ENCODE measurements at places on chromosomes 12 and 14. TPM values are rescaled to one million over a fixed set of nuclear protein-coding genes. Genes with fewer than 3 reads are reported as not detected.

DNA sequence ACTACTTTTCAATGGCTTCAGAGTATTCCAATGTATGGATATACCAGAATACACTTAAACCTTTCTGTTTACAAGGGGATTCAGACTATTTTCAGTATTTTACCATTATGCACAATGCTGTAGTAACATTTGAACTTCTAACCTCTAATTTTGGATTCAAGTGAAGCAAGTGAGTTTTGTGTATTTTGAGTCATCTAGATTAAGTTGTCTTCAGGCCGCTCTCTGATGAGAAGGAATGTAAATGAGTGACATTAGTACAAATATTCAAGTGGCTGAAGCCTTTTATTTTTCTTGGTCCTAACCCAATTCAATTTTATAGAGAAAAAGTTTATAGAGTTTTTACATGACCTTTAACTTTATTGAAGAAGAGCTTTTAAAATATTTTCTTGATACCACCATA, 125.6 kb downstream of the PDE3A start:
- DNase-seq: no peak

GRCh38 chr12:1351926-1352325, 242.5 kb downstream of the FBXL14 start:
- no peak for DNase-seq

GRCh38 chr14:105884808-105885281, 358.5 kb downstream of the TMEM121 start:
- no peak for DNase-seq

GRCh38 chr12:64452559-64453329, 824 bp downstream of the TBK1 start:
- peak; percentile 66 for DNase-seq

SLC17A8 gene
- total RNA-seq: not detected

DNA sequence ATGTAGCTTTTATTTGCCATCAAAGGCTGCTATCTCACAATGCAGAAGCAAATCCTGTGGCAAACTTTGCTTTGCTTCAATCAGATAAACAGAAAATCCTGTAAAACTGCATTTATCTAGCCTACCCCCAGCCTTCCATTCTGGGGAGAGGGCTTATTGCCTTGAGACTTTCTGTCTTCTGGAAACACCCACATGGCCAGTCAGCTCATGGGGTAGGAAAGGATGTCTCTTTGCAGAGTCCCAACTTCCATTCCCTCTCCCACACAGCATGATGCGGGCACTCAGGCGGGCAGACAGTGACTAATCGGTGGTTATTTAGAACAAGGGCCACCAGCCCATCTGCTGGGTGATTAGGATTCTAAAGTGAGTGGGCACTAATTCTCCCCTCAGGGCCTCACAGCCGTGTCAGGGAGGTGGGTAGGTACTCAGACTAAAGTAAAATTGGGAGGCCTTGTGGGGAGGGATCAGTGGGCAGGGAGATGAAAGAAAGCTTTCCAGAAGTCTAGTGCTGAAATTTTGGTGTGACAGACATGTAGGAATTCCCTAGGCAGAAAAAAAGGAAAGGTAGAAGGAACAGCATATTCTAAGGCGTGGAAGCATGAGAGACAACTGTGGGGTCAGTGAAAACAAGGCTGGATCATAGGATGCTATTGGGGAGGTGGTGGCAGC, 720.5 kb downstream of the VRK1 start:
- DNase-seq: no peak

DNA sequence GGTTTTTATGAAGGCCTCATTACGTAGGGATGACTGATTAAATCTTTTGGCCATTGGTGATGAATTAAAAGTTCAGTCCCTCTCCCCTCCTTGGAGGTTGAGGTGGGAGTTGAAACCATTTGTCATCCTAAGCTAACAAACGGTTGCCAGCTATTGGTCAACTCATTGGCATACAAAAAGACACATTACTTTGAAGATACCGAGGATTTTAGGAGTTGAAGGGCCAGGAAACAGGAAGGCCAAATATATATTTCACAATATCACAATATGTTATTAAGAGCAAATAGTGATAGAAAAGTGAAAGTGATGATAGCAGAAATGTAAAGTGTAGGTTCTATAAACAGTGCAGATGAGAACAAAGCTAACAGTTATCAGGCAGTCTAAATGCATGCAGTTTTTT, 24.4 kb downstream of the RCOR1 start:
- peak; percentile 49 for DNase-seq

DNA sequence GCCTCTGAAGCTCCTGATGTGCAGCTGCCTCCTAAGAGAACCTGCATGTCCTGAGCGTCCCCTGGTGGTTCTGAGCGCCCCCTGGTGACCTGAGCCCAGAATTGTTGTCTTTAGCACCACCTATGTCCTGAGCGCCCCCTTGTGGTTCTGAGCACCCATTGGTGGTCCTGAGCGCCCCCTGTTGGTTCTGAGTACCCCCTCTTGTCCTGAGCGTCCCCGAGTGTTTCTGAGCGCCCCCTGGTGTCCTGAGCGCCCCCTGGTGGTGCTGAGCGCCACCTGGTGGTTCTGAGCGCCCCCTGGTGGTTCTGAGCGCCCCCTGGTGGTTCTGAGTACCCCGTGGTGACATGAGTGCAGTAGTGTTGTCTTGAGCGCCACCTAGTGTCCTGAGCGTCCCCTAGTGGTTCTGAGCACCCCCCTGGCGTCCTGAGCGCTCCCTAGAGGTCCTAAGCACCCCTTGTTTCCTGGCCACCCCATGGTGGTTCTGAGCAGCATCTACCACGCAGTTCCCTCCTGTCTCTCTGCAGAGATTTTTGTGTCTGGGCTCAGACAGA, 782.5 kb downstream of the TMEM121 start:
- DNase-seq: peak; percentile 11

CPNE6 gene
- not detected for total RNA-seq

DNA sequence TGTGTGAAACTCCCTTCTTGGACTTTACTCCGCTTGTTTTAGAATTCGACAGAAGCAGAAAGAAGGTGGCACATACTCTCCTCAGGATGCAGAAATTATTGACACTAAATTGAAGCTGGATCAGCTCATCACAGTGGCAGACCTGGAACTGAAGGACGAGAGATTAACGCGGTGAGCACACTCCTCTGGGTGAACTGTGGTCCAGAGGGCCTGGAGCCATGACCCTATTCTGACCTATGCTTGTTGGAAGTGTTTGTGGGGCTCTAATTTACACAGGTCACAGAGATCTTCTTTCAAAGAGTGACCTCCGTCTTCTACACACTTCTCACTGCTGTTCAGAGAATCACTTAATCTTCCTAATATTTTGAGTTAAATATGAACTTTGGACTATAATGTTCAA, 72.5 kb upstream of the MYF6 start:
- DNase-seq: no peak

- peak; percentile 63 for DNase-seq
Observed at GRCh38 chr12:57840726-57841125, 5.8 kb downstream of the CTDSP2 start.

- DNase-seq: no peak
Observed at GRCh38 chr12:100672075-100672592, 98.7 kb downstream of the GAS2L3 start.

GRCh38 chr12:113835896-113836295, 130.2 kb downstream of the RBM19 start:
- no peak for DNase-seq

DNA sequence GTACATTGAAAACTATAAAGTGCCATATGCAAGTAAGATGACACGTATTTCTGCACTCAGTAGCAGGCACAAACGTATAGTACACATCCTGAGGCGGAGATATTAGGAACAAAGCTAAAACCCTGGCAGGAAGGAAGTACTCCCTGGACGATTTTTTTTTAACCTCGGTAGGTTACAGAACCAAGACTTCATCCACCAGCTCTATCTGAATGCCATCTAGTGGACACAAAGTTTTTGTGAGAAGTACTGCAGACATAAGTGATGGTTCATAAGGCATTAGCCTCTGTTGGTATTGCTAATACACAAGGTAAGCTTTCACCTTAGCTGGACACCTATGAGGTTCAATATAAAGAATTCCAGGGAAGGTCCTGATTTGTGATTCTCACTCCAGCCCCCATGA, 83.0 kb upstream of the CCDC196 start:
- peak; percentile 59 for DNase-seq

DNA sequence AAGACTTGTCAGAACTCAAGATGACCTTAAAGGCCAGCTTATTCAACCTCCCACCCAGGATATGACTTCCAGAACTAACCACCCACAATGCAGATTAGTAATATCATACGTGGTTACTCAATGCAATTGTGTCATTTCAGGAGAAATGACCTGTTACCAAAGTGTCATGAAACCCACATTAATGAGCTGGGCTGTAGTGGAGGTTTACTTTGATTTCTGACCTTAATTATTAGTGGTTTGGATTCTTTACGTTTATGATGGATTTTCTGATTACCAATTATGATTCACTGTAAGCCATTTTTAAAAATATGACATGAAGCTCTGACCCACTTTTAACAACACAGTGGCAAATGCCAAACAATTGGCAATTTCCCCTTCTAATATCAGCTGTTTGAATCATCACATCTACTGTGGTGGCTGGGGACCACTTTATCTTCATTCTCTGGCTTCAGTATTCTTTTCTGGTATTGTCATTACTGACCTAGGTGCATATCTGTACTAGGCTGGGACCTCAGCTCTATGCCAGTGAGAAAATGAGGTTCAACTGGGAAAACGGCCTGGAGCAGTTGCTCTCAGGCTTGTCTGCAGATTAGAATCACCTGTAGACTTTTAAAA, 223.3 kb downstream of the RGS6 start:
- no peak for DNase-seq

TOGARAM1 gene
- total RNA-seq: 15.1 TPM

DACT1 gene
- total RNA-seq: under 0.01 TPM
